ENCODE measurements at places on chromosomes 12 and 14.

DNA sequence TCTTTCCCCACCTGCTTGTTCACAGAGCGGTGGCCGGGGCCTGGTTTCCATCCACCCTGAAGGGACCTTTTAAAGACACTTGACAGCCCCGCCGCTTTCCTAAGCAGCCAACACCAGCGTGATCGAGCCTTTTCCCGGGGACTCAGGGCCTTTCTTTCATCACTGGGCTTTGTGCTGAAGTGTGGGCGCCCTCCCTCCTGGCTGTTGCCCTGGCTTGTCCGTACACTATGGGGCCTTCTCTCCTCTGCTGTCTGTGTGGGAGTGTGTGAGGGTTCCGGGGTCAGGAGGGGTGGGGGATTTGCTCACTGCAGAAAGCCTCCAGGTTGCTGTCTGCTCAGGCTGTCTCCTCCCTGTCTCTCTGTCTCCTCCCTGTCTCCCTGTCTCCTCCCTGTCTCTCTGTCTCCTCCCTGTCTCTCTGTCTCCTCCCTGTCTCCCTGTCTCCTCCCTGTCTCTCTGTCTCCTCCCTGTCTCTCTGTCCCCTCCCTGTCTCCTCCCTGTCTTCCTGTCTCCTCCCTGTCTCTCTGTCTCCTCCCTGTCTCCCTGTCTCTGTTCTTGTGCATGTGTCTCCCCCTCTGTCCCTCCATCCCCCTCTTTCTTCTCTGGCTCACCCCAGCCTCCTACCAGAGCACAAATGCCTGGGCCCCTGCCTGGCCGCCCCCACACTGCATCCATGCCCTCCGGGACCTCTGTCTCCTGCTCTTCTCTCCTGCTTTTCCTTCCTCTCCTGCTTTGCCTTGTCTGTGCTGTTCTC lies 64.7 kb downstream of the CCDC92 start:
- no peak for DNase-seq

DNA sequence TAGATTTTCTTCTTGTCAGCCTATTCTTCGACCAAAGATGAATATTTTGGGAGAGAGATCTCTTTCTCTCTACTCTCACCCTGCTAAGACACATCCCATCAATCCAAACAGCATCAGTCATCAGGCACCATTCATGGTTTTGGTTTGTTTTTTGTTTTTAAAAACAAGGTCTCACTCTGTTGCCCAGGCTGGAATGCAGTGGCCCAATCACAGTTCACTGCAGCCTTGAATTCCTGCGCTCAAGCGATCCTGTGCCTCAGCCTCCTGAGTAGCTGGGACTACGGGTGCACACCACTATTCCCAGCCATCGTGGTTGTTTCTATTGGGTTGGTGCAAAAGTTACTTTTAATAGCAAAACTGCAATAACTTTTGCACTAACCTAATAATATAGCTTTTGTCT lies 14.4 kb upstream of the ITPR2 start:
- no peak for DNase-seq

GRCh38 chr12:43154498-43155045 lies 397.4 kb downstream of the ADAMTS20 start:
- DNase-seq = no peak

DNA sequence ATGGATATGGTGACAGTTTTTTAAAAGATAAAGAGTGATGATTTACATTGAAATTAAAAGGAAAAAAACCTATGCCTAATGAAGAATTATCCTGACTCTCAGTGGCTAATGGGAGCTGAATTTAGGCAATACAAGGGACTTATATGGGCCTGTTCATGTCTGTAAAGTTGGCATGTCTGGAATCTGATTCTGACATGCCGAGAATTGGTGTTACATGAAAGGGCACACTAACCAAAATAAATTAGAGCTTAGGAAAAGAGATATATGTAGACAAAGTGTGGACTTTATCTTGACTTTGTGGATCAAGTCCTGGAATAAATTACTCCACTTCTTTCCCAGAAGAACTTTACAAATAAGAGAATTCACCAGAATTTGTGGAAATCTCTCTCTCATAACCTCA lies 1.1 kb downstream of the TDG start:
- no peak for DNase-seq

GRCh38 chr12:114218136-114218535 lies 187.8 kb downstream of the TBX5 start:
- DNase-seq = no peak

DNA sequence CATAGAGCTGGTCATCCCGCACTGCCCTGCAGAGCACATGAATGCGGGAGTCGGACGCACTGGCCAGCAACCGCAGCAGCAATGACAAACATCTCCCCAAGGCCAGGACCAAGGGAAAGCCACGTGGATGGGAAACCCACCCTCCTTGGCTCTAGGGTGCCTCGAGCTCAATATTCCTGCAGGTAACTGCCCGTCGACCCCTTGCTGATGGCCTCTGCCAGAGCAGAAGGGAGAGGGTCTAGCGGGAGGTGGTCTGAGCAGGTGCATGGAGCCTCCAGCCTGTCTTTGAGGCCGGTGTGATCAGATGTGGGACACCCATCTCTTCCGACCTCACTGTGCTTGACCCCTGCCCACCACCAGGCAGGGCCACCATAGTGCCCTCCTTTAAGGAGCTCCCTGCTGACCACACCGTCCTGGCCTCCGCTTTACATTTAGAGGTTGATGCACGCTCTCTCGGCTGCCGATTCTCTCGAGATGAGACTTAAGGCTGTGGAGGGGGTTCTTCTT lies 89.7 kb downstream of the PIWIL1 start:
- DNase-seq = no peak

GRCh38 chr12:102526656-102527055 lies 46.3 kb upstream of the IGF1 start:
- DNase-seq = no peak

DNA sequence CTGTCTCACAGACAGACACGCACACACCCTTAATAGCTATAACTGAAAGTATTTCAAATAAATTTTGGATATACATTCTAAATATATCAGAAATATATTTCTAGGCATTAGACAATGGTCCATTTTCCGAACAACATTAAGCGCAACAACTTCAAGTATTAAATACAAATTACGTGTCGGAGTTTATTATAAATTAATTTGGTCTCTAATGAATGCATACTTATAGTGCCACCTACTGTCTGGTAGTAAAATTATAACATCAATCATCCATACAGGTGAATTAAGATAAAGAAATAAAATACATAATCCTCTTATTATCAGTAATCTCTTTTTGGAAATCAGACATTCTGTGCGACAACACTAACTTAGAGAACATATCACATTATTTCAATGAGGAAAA lies 27.2 kb upstream of the CMAS start:
- no peak for DNase-seq

- no peak for DNase-seq
Observed at GRCh38 chr12:7068240-7068993, 7.9 kb downstream of the C1S start.

- no peak for DNase-seq
Observed at GRCh38 chr14:34436960-34437728, 24.9 kb downstream of the SPTSSA start.

DNA sequence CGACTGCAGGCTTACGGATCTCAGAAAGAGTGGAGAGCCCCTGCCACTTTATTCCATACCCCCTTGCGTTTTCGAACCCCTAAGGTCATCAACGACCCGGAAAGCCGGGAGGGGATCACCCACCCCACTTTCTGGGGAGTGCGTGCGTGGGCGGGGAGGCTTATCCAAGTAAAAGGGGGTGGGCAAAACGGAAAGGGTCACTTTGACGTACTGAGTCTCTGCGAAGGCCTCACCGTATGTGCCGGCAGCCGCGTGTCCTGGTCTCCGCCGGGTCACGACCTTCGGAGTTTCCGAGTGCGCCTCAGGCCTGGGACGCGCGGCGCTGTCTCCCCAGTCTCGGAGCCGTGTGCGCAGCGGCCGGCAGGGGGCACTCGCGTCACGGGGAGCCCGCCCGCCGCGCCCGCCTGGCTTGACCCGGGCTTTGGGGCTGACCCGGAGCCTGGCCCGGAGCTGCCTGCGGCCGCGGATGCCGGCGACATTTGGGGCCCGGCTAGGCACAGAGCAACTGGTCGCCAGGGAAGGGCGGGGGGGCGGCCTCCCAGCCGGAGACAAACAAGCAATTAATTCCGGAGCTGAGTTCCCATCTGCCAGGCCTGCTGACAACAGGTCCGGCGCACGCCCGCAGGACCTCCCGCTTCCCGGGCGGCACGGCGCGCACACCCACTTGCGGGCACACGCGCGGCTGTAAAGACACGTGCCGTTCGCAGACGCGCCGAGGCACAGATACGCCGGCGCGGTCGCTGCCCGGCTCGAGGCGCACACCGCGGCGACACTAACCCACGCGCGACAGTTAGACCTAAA lies 890 bp upstream of the KIF26A start:
- DNase-seq = peak; percentile 23
